Ascending aorta (tissue), 2 donors: ENCODE measurements at places on chromosomes 16 and 17. TPM values are rescaled to one million over a fixed set of nuclear protein-coding genes. Genes with fewer than 3 reads are reported as not detected.

DNA sequence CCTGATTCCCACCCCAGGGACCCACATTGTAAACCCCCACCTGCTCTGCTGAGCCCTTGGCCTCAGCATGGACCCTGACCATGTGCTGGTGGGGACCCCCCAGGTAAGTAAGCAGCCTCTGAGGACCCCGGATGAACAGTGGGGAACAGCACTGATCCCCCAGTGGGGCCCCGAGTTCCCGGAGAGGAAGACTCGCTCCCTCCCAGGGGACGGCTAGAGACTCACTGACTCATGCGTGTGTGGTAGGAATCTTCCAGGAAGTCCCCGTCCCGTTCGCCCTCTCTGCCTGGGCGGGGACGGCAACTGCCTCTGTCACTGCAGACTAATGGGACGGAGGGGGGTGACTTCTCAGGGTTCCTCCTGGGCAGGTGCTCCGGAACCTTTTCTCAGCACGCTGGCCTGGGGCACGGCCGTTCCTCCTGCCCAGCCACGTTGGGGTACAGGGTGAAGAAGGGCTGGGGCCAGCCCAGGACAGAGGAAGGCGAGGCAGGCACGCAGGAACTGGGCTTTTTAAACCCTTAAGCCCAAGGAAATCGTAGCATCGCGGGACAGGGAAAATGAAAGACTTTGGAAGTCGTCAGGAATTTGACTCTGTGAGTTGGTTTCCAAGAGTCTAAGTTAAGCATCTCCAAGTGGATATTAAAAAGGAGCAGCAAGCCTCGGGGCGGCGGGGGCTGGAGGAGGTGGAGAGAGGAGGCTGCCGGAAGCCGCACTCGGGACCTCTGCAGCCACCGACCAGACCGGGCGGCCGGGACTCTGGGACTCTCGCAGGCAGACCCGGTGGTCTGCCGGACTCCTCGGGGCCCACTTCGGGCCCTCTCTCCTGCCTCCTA lies 178.7 kb downstream of the SEC14L1 start:
- H3K36me3 ChIP-seq, result no peaks in the 10 kb centered on the region
- no peaks in the 10 kb centered on the region for H3K27me3 ChIP-seq
- peak overlapping the region; percentile 59 for H3K4me3 ChIP-seq

DNA sequence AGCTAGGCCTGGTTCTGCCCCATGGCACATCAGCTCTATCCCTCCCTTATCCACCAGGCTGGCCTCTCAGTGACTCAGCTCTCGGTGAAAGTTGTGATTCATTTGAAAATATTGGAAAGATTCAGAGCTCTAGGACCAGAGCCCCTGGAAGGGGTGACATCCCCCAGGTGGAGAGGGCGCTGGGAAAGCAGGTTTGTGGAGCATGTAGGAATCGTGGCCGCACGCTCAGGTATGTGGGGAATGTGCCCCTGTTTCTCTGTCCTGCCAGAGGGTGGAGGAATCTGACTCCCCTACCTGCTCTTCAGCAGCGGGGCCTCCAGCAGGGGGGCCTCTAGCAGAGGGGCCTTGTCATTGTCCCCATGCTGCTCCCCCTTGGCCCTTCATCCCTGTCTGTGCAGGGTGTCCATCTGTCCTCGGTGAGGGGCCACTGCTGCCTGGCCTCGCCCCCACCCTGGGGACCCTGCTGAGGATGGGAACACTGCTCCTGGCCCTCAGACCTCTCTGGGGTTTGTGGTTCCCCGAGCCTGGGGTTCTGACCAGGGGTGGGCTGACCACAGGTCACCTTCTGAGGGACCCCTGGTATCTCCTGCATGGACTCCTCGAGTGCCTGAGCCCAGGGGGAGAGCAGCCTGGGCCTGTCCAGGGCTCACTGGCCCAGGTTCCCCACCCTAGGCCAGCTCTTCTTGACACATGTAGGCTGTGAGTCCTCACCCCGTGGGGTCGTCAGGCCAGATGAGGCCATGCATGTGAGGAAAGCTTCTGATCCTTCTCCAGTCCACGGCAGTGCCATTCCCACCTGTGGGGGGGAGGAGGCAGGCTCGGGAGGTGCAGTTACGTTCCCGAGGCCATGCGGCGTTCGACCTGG lies 47.5 kb downstream of the NT5M start:
- H3K36me3 ChIP-seq, result no peaks in the 10 kb centered on the region
- DNase-seq, result no peak
- no peak overlapping the region for H3K4me3 ChIP-seq

DNA sequence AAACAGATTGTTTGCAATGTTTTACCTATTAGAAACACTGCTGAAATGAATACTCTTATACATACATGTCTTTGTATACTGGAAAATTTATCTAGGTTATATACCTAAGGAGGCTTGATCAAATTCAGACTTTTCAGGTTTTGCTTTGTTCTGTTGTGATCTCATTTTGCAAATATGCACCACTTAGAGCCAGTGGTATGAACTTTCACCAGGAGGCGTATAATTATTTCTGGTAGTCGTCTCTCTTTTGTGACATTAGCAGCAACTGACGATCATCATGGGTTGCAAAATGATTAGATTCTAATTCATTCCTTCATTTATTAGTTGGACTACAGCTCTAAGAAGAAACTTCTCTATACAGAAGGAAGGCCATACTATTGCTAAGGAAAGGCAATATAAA lies 26.9 kb downstream of the AP1G1 start:
- H3K4me1 ChIP-seq, result no peaks in the 10 kb centered on the region
- no peak overlapping the region for H3K4me3 ChIP-seq
- H3K27ac ChIP-seq, result no peak overlapping the region
- peaks cover 12% of the 10 kb centered on the region for H3K36me3 ChIP-seq

Gene GCGR
- total RNA-seq, result not detected

- peak overlapping the region; percentile 36 for H3K27ac ChIP-seq
- no peaks in the 10 kb centered on the region for H3K4me1 ChIP-seq
- H3K36me3 ChIP-seq, result no peaks in the 10 kb centered on the region
- DNase-seq, result no peak
- no peak overlapping the region for H3K4me3 ChIP-seq
- no peaks in the 10 kb centered on the region for H3K27me3 ChIP-seq
Observed at GRCh38 chr17:56699186-56699894, 105.8 kb downstream of the NOG start.

Gene GPR142
- not detected for total RNA-seq

- DNase-seq, result no peak
- H3K27me3 ChIP-seq, result no peaks in the 10 kb centered on the region
- no peaks in the 10 kb centered on the region for H3K4me1 ChIP-seq
- no peak overlapping the region for H3K4me3 ChIP-seq
- no peak overlapping the region for H3K27ac ChIP-seq
- H3K36me3 ChIP-seq, result no peaks in the 10 kb centered on the region
Observed at GRCh38 chr17:40695874-40696472, 7.6 kb downstream of the KRT24 start.

DNA sequence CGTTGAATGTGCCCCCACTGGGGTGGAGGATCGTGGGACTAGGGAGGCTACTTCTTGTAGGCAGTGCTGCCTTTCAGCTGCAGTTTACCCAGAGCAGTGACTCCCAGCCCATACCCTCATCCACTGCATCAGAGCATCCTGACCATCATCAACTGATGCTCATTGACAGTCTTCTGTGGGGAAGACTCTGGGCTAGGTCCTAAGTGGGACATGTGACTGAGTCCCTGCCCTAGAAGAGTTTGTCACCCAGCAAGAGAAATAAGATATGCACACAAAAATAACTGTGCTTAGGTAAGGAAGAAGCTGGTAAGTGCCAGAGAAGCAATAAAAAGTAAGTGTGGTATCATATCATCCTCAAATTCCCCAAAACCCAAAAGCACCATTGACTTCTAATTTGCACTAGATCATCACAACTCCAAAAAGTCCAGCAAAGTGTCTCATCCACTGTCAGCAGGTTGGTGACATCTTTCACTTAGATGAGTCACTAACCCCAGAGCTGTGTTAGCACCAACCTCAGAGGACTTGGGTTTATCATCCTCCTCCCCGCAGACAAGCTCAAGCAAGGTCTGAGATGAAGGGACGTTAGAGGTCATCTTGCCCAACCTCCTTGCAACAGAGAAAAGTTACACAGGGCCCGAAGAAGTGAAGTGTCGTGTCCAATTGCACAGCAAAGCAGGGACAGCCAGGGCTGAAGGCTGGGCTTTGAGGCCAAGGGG lies 99.0 kb downstream of the CCDC182 start:
- H3K27ac ChIP-seq, result no peak overlapping the region
- no peak overlapping the region for H3K4me3 ChIP-seq
- H3K36me3 ChIP-seq, result no peaks in the 10 kb centered on the region

GRCh38 chr17:81804559-81805399 lies 829 bp downstream of the GCGR start:
- no peaks in the 10 kb centered on the region for H3K4me1 ChIP-seq
- peaks cover 32% of the 10 kb centered on the region for H3K27me3 ChIP-seq
- H3K4me3 ChIP-seq, result peak overlapping the region; percentile 7

Gene MT1M
- 105 TPM for total RNA-seq

DNA sequence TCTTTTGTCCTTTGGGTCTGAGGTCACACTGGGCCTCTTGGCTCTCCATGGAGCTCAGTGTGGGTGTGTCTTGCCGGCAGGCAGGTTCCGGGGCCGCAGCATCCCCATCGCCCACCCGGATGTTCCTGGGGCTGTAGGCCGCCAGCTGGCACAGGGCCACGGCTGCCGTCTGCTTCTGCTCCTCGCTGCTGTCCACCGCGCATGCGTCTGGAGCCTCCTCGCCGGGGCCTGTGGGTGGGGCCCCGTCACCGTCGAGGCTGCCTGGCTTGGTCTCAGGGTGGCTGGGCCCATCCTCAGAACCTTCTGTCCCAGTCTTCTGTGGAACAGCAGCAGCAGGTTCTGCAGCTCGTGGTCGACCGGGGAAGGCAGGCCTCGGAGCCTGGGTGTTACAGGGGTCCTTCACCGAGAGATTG lies 9.6 kb downstream of the ZNF750 start:
- peaks cover 29% of the 10 kb centered on the region for H3K36me3 ChIP-seq
- H3K4me3 ChIP-seq, result no peak overlapping the region
- H3K27ac ChIP-seq, result no peak overlapping the region
- DNase-seq, result no peak
- H3K27me3 ChIP-seq, result no peaks in the 10 kb centered on the region

- no peak overlapping the region for H3K27ac ChIP-seq
- no peak overlapping the region for H3K4me3 ChIP-seq
- H3K4me1 ChIP-seq, result no peaks in the 10 kb centered on the region
- H3K36me3 ChIP-seq, result peaks cover 39% of the 10 kb centered on the region
- H3K27me3 ChIP-seq, result no peaks in the 10 kb centered on the region
Observed at GRCh38 chr16:345772-346171, 6.8 kb downstream of the AXIN1 start.

Gene DNAAF1
- total RNA-seq, result not detected

Gene CCL8
- total RNA-seq, result not detected

- no peak for DNase-seq
- no peaks in the 10 kb centered on the region for H3K4me1 ChIP-seq
- H3K36me3 ChIP-seq, result no peaks in the 10 kb centered on the region
Observed at GRCh38 chr17:62757500-62757951, 50.6 kb downstream of the MARCHF10 start.
